ENCODE measurements at places on chromosomes 3 and 15.

- peak; percentile 69 for DNase-seq
Observed at GRCh38 chr15:68818066-68818768, 2.5 kb downstream of the ANP32A start.

DNA sequence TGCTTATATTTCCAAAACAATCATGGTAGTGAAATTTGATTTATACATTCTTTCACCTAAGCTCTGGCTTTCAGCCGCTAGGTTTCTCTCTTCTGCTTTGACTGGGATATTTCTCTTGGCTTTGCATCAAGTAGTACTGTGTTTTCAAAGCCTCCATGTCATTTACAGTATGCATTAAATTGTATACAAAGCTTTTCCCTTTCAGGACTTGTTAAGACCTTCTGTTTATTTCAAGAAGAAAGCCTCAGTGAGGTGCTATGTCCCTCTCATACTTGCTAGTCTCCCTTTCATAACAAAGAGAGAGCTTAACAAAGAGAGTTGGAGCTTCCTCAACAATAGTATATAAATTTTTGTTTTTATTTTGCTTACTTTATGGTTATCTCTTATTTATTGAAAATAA, 84.2 kb upstream of the SLC25A26 start:
- DNase-seq = no peak

DNA sequence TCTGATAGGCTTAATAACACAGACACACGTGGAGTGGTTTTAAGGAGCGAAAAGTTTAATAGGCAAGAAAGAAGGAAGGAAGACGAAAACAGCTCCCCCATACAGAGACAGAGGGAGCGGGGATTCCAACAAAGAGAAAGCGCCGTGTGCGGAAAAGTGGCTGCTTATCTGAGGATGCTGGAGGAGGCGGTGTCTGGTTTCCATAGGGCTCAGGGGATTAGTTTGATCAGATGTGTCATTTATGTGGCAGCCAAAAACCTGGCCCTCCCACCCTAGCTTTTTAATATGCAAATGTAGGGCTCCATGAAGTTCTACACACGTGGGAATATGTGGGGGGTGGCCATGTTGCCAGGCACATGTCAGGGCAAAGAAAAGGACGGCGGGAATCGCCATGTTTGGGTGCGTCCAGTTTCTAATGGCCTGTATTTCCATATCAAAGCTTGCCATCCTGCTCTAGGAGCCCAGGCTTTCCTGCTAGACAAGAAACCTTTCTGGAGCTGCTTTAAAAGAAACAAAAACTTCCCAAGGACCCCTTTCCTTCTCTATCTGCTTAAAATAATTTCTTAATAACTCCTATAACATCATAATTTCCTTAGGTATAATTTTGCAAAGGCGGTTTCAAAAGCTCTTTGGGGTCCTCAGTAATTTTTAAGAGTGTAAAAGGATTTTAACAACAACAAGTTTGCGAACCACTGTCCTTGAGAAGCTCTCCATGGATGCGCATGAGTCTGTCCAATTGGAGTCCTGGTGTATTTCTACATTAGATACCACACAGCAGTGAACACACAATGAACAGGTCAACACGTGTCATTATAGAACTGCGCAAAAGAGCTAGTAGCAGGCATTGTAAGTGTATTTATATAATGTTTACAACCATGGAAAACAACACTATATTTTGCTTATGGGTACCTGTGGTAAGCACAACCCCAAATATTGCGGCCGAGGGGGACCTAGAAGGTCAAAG, 622 bp upstream of the ZNF589 start:
- DNase-seq = no peak

GRCh38 chr3:159850481-159850880, 138.2 kb upstream of the IL12A start:
- DNase-seq = no peak

- DNase-seq = no peak
Observed at GRCh38 chr15:57235873-57236272, 140.4 kb upstream of the CGNL1 start.

GRCh38 chr3:23099677-23100076, 103.5 kb upstream of the UBE2E2 start:
- no peak for DNase-seq

GRCh38 chr3:197541756-197542539, 13.8 kb downstream of the BDH1 start:
- DNase-seq = peak; percentile 73

GRCh38 chr3:163914567-163914966, 1163.7 kb downstream of the SI start:
- DNase-seq = no peak

DNA sequence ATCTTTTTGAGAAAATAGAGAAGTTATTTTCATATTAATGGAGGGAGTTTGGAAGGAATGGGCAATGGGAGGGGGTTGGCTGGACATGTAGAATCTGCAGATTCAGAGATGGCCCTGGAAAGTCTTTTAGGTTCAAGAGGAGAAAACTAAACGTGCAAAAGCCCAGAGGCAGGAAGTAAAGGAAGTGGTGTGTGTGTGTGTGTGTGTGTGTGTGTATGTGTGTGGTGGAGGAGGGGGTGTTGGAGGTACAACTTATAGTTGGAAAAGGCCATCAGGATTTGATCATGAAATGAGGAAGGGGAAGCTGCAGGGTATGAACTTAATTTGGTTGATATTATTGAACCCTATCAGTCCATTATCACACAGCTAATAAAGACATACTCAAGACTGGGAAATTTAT, 5.6 kb upstream of the LPP start:
- no peak for DNase-seq

- peak; percentile 24 for DNase-seq
Observed at GRCh38 chr3:41997702-41998550, 36.0 kb upstream of the ULK4 start.

DNA sequence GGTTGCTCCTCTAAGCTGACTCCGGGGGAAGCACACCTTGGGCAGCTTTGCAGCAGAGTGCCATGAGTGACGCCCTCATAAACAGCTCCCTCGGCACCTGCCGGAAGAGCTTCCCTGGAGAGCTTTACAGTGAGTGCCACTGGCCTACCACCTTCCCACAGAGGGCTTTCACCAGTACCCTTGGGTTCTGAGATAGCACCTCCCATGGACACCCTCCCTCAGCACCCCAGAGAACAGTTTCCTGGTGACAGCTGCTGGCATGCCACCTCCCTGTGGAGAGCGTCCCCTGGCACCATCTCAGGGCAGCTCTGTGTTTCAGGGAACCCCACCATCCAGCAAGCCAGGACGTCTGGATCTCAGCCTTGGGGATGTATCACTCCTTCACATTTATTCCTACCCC, 49.1 kb downstream of the RUBCN start:
- no peak for DNase-seq

DNA sequence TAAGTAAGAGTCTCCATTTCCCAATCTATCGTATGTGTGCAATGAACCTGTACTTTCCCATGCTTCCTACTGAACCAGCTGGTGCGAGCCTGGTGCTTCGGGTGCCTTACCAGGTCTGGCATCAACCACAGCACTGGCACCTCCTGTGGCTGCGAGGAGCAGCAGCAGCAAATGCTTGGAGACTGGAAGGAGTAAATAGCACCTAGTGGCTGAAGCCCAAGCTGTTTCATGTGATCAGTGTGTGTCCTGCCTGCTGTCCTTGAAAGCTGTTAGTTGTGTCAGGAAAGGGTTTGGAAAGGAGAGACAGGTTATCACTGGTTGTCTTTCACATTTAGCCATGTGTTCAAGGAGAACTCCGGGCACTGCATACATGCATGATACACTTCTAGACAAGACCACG, 31.8 kb downstream of the PCOLCE2 start:
- no peak for DNase-seq

GRCh38 chr3:15098503-15099363, at the start of gene RBSN:
RBSN (minus strand) TSS chr3:15099148; CDS start chr3:15096120, 3,028 bp downstream.
- peak; percentile 99 for DNase-seq

DNA sequence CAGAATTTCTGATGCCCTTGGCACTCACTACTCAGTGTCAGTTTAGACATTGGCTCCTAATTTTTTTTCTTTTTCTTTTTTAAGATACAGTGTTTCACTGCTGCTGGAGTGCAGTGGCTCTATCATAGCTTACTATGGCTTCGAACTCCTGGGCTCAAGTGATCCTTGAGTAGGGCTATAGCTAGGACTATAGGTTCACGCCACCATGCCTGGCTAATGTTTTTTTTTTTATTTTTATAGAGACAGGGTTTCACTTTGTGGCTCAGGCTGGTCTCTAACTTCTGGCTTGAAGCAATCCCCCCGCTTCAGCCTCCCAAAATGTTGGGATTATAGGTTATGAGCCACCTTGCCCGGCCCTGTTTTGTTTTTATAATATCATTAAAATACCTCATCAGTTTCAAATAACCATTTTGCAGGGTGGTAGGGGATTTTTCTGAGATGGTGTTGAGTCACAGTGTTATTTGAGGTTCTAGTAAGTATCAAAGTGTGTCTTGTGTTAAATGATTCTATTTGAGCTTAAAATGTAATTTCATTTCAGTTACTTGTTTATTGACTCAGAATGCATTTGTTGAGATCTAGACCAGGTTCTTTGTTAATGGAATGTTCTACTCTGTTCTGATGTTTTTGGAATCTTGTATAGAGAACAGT, 7.0 kb downstream of the FNDC3B start:
- no peak for DNase-seq

GRCh38 chr3:63450023-63450422, 171.9 kb downstream of the SYNPR start:
- DNase-seq = no peak

- no peak for DNase-seq
Observed at GRCh38 chr3:73101881-73102280, 40.4 kb downstream of the EBLN2 start.

DNA sequence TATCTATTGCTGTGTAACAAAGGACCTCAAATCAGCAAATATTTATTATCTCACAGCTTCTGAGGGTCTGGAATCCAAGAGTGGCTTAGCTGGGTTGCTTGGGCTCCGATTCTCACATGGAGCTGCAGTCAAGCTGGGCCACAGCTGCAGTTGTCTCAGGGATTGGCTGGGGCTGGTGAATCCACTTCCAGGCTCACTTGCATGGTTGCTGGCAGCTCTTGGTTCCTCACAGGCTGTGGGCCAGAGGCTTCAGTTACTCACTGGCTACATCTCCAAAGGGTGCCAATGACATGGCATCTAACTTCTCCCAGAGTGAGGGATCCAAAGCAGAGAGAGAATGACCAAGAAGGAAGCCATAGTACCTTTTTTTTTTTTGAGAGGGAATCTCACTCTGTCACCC, 13.9 kb upstream of the SYNM start:
- DNase-seq = no peak

- no peak for DNase-seq
Observed at GRCh38 chr3:177665122-177665808, 468.0 kb upstream of the TBL1XR1 start.

- DNase-seq = no peak
Observed at GRCh38 chr3:38610436-38610835, 39.1 kb downstream of the SCN5A start.

GRCh38 chr3:87260270-87260669, 16.1 kb downstream of the POU1F1 start:
- DNase-seq = peak; percentile 57

DNA sequence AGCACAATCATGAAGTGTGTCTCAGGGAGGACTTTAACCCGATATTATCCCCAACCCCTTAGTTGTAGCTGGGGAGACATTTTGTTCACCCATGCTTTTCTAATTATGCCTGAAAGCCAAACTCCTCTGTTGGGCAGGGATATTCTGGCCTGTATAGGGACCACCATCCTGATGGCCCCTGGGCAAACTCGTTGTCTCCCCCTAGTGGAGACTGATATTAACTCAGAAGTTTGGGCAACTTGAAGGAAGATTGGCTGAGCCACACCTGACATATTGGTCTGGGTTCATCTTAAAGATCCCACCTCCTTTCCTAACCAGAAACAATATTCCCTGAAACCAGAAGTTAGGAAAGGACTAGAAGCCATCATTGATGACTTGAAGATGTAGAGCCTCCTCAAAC, 42.3 kb downstream of the TM4SF18 start:
- peak; percentile 55 for DNase-seq

- DNase-seq = no peak
Observed at GRCh38 chr15:90609242-90610180, 79.8 kb downstream of the CRTC3 start.

- no peak for DNase-seq
Observed at GRCh38 chr15:62324382-62324781, 159.3 kb upstream of the C2CD4B start.

DNA sequence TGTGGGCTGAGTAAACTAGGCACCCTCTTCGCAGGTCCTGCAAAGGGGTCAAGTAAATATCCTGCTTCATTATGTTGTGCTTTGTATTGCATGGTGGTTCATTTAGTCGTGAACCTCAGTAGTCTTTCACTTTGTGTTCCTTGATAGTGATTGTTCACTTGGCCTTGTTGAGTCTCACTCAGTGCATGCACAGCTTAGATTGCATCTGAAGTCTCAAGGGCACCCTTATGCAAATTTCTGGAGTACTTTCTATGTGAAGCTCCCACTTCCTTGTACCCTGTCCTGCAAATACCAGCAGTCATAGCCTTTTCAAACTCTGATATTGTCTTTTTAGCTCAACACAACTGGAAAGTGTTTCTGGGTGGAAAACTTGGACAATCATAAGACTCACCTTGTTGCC, 519.2 kb downstream of the NAALADL2 start:
- DNase-seq = no peak

Data from K562 (cell line).